MCF 10A (cell line): ENCODE measurements at places on chromosomes 7 and 10. TPM values are rescaled to one million over a fixed set of nuclear protein-coding genes. Genes with fewer than 3 reads are reported as not detected.

Gene TEX36
- total RNA-seq = not detected in 2 replicates

Gene PDK4
- total RNA-seq = 1.2 and 1.3 TPM in 2 replicates

Gene COL1A2
- total RNA-seq = not detected in 2 replicates

Gene MACC1
- total RNA-seq = 0.02 and 0.14 TPM in 2 replicates

Gene AGR2
- 0.17 and 0.65 TPM in 2 replicates for total RNA-seq

Gene KNDC1
- total RNA-seq = 2.1 and 2.4 TPM in 2 replicates

Gene KIF11
- total RNA-seq = 21.3 and 27.3 TPM in 2 replicates
